ENCODE measurements at places on chromosomes 1 and 21. TPM values are rescaled to one million over a fixed set of nuclear protein-coding genes. Genes with fewer than 3 reads are reported as not detected.

DNA sequence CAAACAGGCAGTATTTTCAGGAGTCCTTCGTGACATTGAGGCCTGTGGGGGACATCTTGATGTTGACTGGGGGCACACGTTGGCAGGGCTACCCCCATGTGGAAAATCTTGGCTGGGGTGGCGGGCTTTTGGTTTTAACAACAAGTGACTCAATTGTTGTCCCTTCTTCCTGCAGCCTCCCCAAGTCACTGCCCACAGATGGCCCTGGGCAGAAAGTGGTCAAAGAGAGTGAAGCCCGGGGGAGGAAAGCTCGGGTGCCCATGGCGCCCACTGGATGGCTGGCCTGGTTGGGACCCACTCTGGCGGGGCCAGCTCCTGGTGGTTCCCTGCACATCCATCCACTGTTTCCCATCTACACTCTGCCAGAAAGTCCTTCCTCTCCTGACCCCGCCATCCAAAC, 24.6 kb upstream of the ZNF648 start:
- no peak for DNase-seq

DNA sequence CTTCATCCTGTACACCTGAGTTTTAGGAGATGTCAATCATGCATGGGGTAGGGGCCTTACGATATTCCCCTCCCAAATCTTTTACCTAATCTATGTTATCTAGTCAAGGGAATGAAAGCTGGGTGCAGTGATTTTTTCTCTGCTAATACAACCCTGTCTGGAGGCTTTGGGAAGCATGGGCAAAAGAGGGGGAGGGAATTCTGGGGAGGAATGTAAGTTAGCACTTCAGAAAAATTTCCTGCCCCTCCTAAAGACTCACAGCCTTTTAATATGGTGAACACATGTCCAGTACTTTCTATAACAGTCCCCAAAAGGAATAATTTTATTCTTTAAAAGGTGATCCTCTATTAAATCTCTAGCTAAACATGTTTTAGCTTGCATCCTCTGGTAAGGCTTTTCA, 25.6 kb upstream of the PRELP start:
- DNase-seq, result no peak

GRCh38 chr1:14677292-14677971, 78.9 kb downstream of the KAZN start:
- DNase-seq, result no peak

The COL8A2 gene
- total RNA-seq, result not detected

DNA sequence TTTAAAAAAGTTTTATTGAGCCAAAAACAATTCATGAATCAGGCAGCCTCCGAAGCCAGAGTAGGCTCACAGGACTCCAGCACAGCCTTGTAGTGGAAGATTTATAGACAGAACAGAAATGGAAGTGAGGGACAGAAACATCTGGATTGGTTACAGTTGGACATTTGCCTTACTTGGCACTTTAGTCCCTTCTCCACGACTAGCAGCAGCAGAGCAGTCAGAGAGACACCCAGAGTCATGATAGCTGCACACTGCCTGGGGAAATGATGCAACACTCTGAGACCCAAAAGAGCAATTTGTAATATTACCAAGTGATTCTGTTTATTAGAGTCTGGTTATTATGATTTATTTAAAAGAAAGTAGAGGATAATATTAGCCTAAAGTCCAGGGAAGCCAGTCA, 72.2 kb upstream of the KRTAP11-1 start:
- no peak for DNase-seq

The TAF5L gene
- 35.8 TPM for total RNA-seq

DNA sequence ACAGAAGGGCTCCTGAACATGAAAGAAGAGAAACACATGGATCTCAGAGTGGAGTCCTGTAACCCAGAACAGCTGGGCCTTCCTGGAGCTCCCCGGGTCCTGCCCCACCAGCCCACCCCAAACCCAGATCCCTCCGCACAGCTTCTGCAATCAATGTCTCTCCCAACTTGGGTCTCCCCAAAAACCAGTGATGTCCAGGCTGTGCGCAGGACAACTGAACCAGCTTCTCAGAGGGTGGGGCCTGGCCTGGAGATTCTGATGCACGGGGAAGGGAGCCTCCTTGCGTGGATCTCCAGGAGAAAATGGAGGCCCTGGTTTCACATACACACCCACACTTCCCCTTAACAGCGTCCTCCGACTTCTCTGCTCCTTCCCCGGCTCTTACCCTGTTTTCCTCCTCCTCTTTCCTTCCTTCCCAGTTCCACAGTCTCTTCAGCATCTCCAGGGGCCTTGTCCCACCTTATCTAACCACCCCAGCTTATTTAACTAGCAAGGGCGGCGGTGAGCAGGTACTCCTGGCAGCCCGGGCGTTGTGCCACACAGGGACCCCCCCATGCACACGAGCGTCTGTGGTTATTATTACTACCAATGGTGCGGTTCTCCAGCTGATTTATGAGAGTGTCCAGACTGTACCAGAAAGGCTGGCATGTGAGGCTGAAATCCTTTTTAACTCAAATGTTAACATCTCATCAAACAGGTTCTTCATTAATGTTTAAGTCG, 11.2 kb upstream of the MX2 start:
- DNase-seq, result no peak

DNA sequence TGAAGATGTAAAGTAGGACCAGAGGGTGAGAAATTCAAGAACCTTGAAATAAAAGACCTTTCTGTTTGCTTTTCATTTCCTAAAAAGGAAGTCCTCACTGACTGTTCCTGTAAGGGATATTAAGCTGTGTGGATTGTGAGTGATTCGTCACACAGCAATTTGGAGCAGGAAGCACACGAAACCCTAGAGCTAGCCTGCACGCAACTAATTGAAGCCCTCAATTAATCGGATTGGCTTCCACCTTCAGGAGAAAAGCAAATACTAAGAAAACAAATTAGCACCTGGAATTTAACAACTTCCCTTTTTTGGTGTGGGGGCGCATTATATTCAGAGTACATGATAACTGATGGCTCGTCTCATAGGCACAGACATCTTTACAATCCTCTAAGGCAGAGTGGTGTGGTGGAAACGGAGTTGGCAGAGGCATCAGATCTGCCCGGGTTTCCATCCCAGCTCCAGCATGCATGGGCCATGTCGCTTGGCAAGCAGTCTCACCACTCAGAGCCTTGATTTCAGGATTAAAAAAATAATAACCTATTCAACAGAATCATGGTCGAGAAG, 95.2 kb downstream of the KCNJ15 start:
- peak; percentile 13 for DNase-seq

DNA sequence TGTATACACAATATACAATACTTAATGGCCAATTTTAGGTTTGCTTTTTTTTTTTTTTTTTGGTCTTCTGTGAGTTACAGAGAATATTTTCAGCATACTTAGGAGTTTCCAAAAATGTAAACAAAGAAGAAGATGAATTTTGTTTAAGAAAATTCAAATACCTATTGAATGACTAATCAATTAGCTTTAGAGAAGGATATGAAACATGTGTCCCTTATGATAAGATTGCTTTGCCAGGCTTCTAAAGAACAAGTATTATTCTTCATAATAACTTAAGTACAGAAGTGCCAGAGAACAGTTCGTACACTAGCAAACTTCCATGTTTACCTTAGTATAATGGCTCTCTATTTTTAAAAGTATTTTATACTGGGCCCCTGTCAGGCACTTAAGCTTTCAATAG, 1191.0 kb upstream of the NCAM2 start:
- DNase-seq, result no peak

- no peak for DNase-seq
Measured at GRCh38 chr1:34002810-34003209, 138.9 kb downstream of the HMGB4 start.

DNA sequence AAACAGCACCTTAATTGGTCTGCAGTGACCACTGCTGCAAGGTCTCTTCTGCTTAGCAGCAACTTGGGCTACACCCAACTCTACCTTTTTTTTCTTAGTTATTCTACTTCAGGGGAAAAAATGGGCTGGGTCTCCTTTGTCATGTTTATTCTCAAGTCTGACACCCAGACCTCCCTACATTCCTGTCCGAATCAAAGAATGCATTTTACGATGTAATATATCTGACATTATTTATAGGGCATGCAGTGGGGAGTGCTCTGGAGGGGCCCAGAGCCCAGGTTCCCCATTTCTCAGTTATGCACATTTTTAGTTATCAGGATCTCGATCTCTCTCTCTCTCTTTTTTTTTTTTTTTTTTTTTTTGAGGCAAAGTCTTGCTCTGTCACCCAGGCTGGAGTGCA, 50.5 kb downstream of the OPTC start:
- no peak for DNase-seq

DNA sequence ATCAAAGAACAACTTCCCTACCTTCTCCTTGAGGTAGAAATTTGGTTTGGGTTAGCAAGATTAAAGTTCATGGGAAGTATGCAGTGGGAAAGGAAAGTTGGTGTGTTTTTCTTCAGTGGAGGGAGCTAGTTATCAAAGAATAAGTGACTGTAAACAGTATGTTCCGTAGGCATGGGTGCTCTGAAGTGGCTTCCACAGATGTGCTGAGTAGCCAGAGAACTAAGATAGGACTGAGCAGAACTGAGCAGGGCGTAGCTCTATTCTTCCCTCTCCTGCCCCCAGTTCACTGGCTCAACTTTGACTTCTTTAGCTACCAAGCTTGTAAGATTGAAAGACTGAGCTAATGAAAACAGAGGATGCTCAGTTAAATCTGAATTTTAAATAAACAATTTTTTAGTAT, 3.4 kb downstream of the ADCY10 start:
- DNase-seq, result no peak

DNA sequence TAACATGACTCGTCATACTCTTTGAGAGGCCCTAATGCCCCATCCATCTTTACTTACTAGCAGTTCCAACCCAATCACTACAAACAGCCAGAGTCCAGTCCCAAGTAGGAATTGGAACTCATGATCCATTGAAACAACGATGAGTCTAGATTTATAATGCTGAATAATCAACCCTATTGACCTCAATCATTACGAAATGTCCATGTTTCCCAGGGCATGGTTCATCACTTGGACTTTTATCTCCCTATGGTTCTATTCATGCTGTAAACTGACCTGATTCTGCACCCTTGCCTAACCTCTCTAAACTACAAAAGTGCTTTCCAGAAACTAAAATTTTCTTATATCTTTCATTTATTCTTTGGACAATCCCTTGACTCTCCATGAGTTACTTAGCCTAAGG, 840.0 kb upstream of the B3GALT2 start:
- DNase-seq, result no peak

DNA sequence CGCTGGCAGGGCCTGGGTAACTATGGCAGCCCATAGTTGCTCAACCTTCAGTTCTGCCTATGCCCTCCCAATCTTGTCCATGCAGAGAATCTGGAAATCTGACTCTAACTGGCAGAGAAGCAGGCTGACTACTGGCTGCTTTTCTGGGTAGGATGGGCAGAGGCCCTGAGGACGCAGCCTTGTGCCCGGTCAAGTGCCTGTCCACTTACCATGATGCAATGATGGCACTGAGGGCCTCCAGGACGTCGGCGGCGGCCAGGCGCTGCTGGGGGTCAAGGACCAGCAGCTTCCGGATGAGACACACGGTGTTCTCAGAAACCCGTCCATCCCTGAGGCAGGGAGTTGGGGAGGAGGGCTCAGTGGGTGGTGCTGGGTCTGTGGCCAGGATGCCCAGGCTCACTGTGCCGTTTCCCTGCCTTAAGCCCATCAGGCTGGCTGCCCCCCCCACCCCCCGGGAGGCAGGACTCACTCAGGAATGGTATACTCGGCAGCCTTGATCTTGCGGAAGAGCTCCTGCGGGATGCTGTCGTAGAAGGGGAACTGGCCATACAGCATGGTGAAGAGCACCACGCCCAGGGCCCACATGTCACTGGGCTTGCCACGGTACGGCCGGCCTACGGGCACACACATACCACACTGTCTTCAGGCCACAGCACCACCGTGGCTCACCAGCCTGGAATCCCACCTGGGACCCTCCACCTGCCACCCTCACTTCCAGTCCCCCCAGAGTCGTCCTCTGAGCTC, 20.4 kb upstream of the EVA1B start:
- DNase-seq, result no peak

The NCMAP gene
- 63.9 TPM for total RNA-seq
